ENCODE measurements at places on chromosomes 13 and 19. TPM values are rescaled to one million over a fixed set of nuclear protein-coding genes. Genes with fewer than 3 reads are reported as not detected.

DNA sequence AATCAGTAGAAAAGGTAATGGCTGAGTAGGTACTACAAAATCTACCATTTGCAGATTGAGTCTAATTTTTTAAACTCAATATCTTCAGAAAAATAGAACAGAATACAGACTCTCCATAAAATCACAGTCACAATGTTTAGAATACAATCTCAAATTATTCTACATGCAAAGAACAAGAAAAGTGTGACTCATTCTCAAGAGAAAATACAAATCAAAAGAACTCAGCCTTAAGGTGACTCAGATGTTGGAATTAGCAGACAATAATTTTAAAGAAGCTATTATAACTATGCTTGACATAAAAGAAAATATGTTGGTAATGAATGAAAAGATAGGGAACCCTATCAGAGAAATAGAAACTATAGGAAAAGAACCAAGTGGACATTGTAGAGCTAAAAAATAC lies 78.9 kb downstream of the RXFP2 start:
- DNase-seq, result no peak

DNA sequence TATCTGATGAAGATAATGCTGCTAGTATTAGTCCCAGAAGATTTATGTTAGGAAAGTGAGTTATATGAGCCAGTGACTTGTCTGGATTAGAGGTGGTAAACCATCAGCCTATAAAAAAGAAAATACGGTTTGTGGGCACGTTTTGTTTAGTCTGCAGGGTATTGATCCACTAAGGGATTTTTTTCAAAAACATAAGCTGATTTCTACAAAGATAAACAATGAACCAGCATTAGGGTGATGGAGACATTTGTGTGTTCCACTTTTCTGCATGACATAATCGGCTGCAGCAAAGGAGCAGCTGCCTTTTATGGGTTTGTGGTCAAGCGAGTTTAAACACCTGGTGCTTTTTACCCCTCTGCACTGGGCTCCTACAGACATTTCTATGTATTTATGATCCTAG lies 836.4 kb upstream of the GPC6 start:
- no peak for DNase-seq

DNA sequence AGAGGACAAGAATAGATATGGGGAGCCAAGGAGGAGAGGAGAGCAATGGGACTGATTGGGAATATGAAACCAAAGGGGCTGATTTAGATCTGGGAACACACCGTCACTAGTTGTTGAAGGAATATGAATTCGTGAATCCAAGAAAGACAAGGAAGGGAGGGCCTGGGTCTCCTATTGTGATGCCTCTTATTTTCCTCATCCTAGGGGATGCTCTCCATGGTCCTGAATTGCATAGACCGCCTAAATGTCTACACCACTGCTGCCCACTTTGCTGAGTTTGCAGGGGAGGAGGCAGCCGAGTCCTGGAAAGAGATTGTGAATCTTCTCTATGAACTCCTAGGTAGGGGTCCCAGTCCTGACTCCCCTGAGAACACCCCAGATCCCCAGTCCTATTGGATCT lies 21.5 kb downstream of the RYR1 start:
- peak; percentile 88 for DNase-seq

- peak; percentile 46 for DNase-seq
These were observed 31.3 kb upstream of the USE1 start for GRCh38 chr19:17183858-17184321.

DNA sequence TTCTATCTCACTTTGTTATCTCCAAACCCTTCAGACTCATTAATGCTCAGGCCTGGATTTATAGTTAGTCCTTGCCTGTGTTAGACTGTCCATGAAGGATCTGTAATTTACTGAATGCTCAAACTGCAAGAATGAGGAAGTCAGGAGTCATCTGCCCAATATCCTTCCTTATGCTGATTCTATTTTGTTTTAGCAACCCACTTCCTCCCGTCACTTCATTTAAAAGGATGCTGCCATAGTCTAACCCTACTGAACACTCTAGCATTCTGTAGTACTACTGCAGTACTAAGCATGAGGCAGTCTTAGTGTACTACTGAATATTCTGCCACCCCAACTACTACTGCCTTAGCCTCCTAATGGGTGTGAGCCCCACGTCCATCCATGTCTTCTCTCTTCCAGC lies 1.5 kb downstream of the FCAR start:
- DNase-seq, result peak; percentile 2

The ZNF730 gene
- 0.72 TPM for total RNA-seq

DNA sequence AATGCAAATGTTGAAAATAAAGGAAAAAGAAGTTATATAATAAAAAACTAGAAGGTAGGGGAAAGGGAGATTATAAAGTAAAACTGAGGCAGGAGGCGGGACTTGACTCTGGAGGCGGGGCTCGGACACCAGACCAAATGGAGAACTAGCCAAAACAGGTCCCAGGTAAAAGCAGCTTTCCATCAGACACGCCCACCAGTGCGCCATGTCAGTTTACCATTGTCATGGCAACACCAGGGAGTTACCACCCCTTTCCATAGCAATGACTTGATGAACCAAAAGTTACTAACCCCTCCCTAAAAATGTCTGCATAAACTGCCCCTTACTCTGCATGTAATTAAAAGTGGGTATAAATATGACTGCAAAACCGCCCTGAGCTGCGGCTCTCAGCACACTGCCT lies 70.9 kb downstream of the PEPD start:
- DNase-seq, result no peak

The GET3 gene
- 99.5 TPM for total RNA-seq

The LILRA1 gene
- not detected for total RNA-seq

- no peak for DNase-seq
These were observed 223.8 kb downstream of the TDRD3 start for GRCh38 chr13:60620611-60621395.

- DNase-seq, result no peak
These were observed 117.7 kb upstream of the GJB6 start for GRCh38 chr13:20349564-20350381.

GRCh38 chr13:51271528-51272085 lies 49.4 kb downstream of the FAM124A start:
- DNase-seq, result no peak

DNA sequence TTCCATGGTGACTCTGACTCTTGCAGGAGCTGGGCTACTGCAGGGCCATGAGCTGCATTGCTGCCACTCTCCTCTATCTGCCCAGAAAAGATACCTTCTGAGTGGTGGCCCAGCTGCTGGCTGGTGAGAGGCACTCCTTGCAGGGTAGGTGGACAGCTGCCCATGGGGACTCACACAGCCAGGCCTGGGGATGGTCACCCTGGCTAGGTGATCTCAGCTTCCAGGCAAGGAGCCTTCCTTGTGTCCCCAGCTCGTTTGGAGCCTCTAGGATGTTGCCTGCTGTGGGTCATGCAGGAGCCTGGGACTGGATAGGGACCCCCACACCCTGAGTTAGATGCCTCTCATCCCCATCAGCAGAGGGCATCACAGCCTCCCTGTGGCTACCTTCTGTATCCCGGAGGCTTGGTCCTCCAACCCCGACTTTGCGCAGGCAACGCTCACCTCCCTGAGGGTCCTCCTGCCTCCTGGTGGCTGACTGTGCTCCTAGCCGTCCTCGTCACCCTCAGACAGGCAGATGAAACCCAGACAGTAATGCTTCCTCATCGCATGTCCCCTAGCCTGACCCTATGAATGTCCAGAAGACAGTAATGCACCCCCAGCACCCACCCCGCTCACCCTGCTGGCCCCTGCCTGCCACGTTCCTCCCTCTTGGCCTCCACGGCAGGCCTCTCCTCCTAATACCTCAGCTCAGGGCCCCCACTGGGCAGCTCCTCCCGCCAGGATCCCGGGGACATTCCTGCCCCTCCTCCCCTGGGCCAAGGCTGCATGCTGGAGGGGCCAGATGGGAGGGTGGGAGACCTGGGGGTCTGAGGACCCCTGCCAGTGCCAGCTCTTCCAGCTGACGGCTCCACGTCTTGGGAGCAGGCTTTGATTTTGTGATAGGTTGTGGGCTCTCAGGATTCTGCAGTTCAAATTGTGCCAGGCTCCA lies 13.6 kb upstream of the ZNF14 start:
- peak; percentile 60 for DNase-seq

- DNase-seq, result peak; percentile 93
These were observed 869 bp downstream of the GFY start for GRCh38 chr19:49425922-49426592.

The SIGLEC7 gene
- not detected for total RNA-seq

The NECTIN2 gene
- total RNA-seq, result 38.9 TPM

DNA sequence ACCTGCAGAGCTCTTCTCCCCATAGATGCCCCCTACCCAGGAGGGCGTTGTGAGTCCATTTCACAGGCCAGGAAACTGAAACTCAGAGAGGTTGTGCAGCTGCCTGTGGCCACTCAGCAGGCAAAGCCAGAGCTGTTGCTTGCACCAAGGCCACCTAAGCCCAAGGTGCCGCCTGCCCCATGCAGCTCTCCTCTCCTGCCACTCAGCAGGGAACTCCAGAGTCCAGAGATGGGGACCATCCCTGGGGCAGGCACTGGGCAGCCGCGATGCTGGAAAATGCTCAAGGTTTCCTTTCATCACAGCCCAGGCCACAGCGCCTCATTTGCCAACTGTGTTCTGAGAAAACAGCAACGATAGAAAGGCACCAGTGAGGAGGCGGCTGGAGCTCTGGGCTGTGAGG lies 41.0 kb upstream of the PEPD start:
- no peak for DNase-seq

The LGALS7B gene
- total RNA-seq, result not detected

DNA sequence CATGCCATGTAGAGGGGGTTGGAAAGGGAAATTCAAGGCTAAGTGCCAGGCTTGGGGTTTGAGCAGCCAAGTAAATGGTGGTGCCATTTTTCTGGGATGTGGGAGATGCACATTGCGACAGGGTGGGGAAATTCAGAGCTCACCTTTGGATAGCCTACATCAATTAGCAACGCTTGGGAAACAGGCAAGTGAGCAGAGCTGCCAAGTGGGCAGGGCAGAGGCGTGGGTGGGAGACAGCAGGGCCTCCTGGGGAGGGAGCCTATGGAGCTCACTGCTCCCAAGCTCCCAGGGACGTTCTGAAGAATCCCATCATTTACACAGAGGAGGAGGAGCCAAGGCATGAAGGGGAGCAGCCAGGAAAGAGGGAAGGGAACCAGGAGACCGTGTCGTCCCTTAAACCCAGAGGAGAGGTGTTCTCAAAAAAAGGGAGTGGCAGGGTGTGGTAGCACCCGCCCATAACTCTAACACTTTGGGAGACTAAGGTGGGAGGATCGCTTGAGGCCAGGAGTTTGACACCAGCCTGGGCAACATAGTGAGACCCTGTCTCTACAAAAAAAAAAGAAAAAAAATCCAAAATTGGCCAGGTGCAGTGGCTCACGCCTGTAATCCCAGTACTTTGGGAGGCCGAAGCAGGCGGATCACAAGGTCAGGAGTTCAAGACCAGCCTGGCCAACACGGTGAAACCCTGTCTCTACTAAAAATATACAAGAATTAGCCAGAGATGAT lies 11.5 kb upstream of the CCNE1 start:
- DNase-seq, result no peak

Measured in osteoblast (primary cell).